ENCODE measurements at places on chromosomes 7 and 10.

- peak; percentile 71 for DNase-seq
Measured at GRCh38 chr7:150665089-150665748, 20.3 kb upstream of the GIMAP2 start.

DNA sequence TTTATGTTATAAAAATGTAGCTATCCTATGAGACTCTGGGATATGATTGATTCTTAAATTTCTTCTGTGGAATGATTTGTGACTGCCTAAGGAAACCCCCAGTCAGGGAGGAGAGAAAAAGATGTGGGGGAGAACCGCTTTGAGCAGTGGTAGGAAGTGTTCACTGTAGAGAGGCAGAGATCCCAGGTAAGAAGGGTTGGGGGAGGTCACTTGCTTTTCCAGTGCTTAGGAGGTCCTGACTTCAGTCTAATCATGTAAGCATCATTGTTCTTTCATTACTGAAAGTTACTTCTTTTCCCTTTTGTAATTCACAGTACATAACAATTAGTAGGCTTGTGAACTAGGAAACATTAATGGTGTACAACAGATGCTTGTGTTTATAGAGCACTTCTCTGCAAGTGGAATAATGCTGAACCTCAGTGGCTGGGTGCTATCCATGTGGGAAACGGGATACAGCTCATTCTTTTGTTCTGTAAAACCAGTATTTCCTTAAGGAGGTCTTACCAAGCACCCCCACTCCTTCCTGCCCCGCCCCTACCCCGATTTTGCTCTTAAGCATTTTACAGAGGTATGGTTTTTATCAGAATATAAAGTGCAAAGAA, 165.4 kb downstream of the ST7 start:
- DNase-seq: no peak

DNA sequence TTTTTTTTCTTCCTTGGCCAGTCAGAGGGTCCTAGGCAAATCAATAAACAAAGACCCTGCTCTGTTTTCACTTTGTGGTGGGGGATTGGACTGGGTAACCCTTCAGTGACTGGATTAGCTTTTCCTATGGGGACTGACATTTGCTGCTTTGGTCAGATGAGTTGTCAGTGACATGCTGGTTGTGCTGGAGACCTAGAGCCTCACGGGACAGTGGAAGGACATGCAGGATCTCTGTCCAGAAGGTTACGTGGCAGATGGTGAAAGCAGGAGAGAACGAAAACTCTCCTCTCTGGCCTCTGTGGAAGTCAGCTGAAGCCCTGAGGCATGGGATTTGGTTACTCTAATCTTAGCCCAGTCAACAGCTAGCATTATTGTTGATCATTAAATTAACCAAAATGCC, 90.0 kb upstream of the BMPER start:
- no peak for DNase-seq

DNA sequence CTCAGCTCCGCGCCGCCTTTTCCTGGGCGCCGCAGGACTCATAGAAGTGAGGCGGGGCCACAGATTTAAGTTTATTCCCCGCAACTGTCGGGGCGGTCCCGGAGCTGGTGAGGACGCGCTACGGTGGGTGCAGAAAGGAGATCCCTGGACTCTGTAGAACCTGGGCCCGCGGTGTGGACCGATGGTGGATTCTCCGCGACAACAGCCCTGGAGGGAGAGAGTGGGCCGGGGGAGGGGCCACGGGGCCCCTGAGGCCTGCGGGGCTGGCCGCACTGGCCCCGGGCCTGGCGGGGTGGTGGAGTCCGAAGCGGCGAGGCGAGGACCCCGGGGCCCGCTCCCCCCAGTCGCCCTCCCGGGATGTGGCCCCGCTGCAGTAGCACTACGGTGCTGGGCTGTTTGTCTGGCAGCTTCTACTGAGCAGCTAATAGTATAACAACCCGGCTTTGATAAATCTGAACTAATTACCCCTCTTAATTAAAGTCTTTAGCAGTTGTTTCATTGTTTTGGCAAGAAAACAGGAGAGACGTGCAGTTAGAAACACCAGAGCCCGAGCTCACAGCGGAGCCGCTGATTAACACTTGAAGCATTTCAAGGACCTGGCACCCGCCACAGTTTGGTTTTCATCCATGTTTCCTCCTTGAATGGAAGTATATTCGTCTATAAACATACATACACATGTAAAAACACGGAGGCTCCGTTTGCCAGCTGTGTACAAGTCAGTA, 4.2 kb downstream of the FEZF1 start:
- no peak for DNase-seq

DNA sequence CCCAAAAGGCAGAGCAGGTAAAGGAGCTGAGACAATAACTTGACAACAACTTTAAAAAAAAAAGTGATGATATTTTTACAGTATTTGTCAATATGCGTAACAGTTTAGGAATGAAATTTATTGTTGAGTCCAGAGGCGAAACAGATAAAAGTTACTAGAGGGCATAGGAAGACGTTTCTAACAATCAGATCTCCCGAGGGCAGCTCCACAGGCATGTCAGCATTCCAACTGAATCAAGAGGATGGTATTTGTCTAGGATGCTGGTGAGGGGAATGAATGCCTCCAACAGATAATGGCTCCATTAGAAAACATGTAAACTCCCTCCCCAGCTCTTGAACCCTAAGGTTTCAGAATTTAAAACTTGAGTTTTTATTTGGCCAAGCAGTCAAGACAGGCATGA, 733.9 kb upstream of the SORCS1 start:
- no peak for DNase-seq

- DNase-seq: no peak
Measured at GRCh38 chr7:16875861-16876260, 5.9 kb downstream of the AGR3 start.

DNA sequence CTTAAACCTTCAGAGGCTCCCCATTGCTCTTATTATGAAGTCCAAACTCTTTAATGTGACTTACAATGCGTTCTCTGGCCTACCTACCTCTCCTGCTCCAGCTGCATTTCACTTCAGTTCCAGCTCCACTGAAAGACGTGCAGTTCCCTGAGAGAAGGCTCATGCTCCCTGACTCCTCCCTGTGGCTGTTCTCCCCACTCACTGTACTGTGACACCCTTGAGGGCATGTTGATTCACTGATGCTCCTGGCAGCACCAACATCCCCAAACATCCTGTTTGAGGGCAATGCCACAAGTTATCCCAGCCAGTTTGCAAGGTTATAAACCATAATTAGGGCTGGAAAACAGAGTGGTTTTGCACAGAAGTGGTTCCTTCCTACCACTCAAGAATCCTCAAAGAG, 111.2 kb downstream of the LSM5 start:
- DNase-seq: no peak

DNA sequence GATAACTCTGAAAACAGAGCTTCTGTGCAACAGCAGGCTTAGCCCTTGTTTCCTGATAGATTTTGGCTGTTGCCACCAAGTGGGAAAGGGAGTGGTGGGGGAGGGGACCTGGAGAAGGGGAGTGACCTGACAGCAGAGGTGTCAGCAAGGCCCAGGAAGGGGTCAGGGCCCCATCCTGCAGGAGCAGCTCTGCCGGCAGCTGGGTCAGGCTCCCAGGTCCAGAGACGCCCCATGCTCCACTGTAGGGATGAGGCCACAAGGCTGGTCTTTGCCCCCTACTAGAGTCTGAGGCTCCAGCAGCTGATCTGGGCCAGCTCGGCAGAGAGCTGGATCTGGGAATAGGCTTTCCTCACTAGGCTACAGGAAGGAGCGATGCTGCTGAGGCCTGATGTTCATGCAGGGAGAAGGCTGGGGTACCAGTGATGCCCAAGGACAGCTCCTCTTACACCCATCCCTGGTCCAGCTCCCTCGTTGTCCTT, 44.0 kb upstream of the ZMIZ1 start:
- DNase-seq: no peak

DNA sequence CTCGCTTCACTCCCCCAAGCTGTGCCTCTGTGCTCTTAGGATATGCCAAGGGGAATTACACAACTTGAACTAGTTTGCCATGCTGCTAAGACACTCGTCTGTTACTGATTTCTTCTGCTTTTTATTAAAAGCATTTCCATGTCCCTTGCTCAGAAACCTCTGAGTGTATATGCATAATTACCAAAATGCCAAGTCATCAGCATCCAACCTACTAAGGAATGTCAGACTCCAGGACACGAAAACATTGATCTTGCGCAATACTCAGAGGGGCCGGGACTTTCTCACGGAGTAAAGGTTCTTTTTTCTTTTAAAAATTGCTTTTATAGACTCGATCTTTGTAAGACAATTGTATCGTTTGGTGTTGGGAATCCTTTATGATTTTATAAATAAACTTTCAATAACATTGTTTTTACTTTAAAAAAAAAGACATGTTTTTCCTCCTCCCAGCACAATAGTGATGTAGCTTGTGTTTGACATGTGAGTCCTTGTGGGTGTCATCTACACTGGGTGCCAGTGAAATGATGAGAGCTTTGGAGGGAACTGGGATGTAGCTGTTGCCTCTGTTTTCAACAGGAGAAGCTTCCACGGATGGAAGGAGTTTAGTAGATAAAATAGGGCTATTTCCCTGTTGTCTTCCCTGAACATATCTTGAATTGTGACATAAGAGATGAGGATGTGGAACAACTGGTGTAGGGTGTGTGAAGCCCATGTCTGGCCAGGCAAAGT, 43.6 kb downstream of the CNNM1 start:
- no peak for DNase-seq

- no peak for DNase-seq
Measured at GRCh38 chr10:89280508-89280907, 21.3 kb upstream of the IFIT2 start.

GRCh38 chr7:48298779-48299178, 127.5 kb downstream of the ABCA13 start:
- DNase-seq: no peak

- DNase-seq: no peak
Measured at GRCh38 chr7:36188266-36188665, 35.2 kb downstream of the EEPD1 start.

DNA sequence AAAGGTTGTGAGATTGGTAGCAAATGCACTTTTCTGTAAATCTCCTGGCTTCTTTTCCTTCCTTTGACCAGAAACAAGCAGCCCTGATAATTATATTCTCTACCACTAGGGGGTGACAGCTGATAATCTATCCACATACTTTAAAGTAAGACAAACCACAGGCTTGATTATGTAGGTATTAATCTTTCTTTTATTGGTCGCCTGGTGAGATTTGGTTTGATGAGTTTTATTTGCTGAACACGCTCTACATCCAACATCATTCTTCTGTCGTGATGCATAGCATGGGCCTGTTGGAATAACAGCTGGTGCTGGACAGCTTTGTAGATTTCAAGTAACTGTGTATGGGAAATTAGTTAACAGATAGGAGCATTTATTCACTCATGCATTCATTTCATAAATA, 63.5 kb downstream of the ZNF365 start:
- DNase-seq: peak; percentile 77
